ENCODE measurements at places on chromosomes 5 and 9.

DNA sequence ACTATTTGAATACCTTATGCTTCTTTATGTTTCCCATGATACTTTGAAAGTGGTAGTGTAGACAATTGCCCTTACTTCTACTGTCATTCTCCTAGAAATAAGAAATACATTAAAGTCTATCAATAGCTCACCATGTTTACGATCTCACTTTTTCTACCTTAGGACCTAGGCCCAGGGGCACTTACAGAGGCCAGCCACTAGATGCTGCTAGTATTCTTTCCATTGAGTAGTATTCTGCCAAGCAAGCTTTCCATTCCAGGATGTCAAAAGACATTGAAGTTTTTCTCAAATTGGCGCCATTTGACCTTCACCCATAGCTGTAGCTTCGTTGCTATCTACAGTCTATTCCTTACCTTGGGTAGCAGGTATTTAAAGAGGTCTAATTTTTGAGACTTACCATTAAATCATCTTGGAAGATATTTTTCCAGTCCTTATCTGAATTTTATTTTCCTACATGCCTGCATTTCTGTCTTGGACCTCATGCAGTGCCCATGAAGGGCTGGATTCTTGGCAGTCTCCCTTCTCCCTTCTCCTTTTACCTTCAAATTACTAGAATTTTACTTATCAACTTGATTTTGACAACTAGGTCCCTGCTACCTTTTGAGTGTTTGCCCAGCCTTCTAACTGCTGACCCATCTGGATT lies 246.0 kb upstream of the NUDT12 start:
- peak; percentile 76 for DNase-seq

DNA sequence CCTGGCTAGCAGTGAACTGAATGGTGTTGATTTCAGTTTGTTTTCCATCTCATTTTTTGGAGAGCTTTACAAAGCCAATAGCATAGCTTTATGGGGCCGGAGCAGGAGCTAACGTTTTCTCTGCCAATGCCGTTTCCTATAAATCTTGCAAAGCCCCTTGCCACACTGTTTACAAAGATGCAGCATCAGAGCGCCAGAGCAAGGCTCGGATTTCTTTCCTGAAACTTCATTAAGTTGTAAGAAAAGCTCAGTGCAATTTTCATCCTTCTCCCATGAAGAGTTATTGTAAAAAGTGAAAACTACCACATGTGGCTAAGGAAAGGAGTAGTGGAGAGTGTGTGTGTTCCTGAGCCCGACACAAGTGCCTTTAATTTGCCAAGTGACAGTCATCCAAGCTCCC lies 178.2 kb upstream of the GDNF start:
- no peak for DNase-seq

GRCh38 chr5:172827841-172828240 lies 6.2 kb upstream of the ERGIC1 start:
- DNase-seq: no peak

DNA sequence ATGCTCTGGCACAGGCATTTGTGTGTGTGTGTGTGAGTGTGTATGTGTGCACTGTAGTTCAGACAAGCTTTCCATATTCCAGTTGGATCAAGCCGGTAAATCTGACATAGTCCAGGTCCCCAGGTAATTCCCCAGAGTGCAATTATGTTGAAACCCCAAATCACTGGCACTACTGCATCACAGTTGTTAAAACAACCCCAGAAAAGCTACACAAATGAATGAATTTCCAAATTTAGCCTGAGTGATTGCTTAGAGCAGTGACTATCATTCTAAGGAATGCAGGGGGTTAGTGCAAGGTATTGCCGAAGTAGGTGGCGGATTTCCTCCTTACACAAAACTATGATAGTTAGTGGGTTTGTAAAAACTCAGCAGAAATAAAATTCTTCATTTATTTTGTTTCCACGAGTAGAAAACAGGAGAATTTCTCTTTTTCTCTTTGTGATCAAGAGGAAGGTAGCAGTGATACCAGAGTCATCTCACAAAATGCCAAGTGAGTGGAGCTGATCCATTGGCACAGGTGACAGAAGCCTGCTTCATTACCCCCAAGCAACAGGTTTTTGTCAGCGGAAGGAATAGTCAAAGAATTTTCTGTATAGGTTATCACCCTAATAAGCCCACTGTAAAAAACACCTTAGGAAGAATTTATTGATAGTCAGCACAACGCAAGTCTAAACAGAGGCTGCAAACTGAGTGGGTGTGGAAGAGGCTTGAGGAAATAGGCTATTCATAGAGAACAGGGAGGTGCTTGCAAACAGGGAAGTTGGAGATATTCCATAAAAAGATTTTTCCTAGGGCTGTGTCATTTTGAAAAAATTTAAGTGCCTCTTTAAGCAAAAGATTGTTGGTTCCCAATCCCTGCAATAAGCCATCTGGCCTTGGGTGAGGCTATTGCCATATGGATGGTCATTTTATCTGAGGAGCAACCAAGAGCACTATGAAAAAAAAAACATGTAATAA lies 385.1 kb downstream of the CHSY3 start:
- no peak for DNase-seq

DNA sequence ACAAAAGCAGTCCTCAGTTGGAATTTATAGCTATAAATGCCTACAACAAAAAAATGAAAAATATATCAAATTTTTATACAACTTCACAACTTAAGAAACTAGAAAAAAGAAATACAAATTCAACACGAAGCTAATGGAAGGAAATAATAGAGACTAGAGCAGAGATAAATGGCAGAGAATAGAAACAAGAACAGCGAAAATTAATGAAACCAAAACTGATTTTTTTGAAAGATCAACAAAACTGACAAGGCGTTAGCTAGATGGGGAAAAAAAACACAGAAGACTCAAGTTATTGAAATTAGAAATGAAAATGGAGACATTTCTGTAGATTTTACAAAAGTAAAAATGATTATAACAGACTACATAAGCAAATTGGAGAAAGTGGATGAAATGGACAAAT lies 20.6 kb downstream of the TPD52L3 start:
- DNase-seq: no peak

- no peak for DNase-seq
These were observed 18.9 kb downstream of the SEMA4D start for GRCh38 chr9:89478821-89479668.

DNA sequence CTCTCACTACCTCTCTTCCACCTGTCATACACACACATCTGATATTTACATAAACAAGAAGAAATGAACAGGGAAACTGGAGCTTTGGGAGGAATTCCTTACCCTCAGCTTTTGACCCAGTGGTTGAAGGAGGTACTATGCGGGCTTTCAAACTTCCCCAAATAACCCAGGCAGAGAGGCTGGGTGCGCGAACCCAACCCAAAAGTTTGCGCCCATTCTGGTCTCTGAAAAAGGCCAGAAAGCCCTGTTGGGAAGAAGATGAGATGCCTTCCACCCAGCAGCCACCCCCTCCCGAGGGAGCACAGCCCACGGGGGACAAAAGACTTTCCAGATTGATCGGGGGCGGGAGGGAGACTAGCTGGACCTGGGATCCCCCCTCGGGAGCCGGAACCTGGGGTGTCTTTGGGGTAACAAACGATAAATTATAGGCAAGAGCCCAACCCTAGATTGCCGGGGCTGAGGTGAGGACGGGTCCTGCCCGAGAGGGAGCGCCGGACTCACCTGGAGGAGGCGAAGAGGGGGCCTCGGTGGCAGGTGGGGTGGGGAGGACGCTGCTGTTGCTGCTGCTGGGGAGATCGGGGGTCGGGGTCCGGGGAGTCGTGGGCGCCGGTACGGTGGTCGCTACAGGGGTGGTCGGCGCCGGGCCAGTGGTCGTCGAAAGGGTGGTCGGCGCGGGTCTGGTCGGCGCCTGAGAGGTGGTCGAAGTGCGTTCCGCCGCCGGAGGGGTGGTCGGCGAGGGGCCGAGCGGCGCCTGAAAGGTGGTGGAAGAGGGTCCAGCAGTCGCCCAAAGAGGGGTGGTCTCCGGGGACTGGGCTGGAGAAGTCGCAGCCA lies 798 bp downstream of the MEGF9 start:
- no peak for DNase-seq

- DNase-seq: no peak
These were observed 271.8 kb upstream of the DMAC1 start for GRCh38 chr9:8071445-8071798.

GRCh38 chr9:2524601-2525000 lies 97.0 kb upstream of the VLDLR start:
- no peak for DNase-seq

DNA sequence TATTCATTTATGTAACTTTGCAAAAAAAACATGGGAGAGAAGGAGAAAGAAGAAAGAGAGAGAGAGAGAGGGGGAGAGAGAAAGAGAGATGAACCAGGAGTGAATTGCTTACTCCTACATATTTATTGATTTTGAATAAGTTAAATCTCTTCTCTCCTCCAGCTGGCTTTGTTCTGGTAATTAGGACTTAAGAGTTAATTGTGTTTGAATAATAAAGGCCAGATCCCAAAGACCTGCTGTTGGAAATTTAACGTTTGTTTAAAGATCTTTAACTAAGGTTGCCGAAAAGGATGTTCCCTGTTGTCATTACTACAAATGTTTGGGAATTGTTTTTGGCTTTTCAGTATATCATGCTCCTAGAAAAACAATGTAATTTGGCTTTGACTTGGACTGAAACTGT lies 473.0 kb downstream of the TUSC1 start:
- no peak for DNase-seq

- DNase-seq: no peak
These were observed 88.3 kb downstream of the LHFPL2 start for GRCh38 chr5:78560000-78560855.

DNA sequence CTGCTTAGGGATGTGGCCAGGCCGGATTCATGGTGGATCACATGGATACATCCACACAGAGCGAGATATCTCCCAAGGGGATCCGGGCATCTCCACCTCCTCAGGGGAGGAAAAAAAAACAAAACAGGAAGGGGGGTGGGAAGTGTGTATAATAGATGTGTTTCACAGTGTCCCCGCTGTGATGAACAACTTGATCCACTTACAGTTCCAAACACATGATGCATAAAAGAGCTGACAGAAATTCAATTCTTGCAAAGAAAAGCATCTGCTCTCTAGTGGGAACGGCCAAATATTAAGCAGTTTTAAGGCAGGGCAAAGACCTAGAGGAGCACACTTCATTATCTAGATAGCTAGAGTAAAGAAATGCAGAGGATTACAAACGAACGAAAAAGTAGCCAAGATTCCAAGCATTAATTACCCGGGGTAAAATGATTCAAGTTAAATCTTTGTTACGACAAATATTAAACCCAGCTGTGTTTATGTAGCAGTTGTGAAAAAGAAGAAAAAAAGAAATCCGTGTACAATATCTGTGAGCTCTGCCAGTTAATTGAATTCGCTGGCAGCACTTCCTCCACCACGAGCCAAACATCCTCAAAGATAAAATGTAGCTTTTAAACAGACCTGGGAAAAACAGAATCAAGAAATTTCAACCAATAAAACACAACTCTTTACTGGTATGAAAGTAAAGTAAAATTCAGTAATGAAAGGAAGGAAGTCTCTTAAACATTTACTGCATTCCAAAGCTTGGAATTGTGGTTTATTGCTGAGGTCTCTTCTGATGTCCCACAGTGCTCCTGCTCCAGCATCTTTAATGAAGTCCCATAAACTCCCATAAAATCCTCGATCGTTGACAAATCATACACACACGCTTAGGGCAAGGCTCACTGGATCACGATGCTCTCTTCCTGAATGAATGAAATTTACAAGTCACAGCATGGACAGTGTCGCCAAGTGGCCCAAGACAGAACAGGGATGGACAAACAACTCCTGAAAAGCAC lies 213.0 kb downstream of the CRB2 start:
- no peak for DNase-seq

DNA sequence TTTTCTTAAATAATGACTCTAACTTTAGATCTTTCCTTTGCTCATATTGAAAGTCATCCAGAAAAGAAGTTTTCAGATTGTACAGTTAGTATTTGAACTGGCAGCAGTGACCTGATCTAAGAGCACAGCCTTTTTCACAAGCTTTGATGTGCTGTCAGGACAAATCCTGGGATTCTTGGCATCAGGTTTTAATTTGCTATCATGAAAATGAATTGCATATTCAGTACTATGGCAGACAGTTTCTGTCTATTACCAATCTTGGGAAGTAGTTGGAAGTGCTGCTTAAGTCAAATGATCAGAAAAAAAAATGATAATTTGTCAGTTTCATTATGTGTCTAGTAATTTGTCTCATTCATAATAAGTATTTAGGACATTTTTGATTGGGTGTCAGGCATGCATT lies 925.6 kb upstream of the ARRDC3 start:
- no peak for DNase-seq

- no peak for DNase-seq
These were observed 1306.3 kb upstream of the ACO1 start for GRCh38 chr9:31078175-31078574.

- no peak for DNase-seq
These were observed 149.9 kb upstream of the FST start for GRCh38 chr5:53330491-53330890.

GRCh38 chr5:151086905-151087360 lies 6.1 kb upstream of the TNIP1 start:
- DNase-seq: no peak

DNA sequence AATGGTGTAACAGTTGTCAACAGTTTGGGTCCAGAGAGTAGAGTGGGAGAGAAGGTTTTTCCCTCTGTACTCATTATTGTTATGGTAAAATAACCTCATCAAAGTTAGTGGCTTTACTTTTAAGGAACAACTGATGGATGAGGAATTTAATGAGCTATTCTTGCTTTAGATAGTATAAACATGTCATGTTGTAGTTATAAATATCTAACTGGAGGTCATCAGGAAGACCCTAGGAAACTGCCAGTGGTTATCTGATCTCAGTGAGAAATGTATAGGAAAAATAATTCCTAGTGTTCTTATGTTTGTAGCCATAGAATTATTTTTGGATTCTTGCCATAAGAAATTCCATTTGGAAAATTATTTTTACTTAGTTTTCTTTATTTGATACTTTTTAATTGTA lies 4.1 kb downstream of the ERCC6L2 start:
- no peak for DNase-seq

DNA sequence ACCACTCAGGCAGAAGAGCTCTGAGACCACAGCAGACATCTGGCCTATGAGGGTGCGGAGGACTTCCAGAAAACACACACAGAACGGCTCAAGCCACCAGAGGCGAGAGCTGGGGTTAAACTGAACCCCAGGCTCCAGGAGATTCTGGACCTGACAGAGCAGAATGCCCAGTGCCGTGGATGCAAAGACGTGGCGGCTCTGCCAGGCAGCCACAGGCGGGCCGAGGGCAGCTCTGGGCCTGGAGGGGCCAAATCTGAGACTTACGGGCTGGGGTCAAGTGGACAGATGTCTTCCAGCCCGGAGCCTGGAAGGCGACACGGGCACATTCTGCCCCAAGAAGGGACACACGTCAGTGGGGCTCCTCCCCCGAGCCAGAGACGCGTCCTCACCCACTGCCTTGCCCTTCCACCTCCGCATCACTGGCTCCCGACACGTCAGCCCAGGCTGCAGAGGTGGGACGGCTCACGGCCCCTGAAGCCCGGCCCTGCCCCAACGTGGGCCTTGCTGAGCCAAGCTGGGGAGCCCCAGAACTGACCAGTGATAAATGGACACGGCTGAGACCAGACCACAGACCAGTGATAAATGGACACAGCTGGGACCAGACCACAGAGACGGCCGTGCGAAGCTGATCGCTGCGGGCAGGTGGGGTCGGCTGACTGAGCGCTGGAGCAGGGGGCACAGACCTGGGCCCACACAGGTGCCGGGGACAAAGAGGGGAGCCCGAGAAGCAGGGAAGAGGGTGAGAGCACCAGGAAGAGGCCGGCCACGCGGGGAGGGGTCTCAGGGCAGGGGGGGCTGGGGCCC lies 40.9 kb upstream of the NSMF start:
- DNase-seq: no peak
